RPMI8226 (cell line): ENCODE measurements at places on chromosomes 1 and 21.

DNA sequence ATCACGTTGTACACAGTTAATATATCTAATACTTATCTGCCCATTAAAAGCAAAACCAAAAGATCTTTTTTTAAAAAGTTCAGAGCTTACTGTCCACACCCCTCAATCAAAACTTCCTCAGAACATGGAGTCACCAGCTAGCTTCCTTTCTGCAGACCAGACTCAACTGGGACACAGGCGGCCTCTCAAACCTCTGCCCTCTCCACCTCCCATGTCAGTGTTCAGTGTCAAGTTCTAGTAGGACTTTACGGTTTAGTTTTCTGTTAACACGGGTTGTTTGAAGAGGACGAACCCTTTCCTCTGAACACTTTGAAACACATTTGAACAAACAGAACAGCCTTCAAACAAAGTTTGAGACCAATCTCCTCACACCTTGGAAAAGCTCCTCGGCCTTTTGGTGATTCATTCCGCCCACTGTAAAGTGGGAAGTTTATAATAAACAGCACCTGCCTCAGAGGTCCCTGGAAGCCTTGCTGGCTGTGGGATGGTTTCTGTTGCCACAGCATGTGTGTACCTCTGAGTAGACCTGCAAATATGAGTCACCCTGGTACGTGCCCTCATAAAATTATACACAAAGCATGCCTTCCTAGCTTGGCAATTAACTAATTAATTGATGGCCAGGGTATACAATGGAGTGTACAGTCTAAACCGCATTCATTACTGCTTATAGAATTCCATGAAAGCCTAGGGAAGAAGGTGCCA is 48.4 kb upstream of the SIPA1L2 start:
- no peak for DNase-seq

DNA sequence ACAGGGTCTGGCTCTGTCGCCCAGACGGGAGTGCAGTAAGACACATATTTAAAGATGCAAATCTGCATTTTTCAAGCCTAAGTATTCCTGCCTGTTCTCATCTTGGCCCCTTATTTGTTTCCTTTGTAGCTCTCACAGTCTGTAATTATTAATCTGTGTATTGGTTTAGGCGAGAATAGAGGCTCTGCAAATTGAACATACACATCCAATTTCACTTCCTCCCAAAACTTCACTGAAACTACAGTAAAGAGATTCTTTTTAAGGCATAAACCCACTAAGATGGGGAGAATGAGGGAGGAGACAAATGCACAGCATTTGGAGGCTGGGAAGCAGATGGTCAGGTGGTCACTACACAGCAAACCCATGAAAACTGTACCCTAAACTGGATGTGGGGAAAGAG is 21.0 kb downstream of the HMGN2 start:
- no peak for DNase-seq

- no peak for DNase-seq
Observed at GRCh38 chr1:52249831-52250230, 107.9 kb downstream of the ZFYVE9 start.

DNA sequence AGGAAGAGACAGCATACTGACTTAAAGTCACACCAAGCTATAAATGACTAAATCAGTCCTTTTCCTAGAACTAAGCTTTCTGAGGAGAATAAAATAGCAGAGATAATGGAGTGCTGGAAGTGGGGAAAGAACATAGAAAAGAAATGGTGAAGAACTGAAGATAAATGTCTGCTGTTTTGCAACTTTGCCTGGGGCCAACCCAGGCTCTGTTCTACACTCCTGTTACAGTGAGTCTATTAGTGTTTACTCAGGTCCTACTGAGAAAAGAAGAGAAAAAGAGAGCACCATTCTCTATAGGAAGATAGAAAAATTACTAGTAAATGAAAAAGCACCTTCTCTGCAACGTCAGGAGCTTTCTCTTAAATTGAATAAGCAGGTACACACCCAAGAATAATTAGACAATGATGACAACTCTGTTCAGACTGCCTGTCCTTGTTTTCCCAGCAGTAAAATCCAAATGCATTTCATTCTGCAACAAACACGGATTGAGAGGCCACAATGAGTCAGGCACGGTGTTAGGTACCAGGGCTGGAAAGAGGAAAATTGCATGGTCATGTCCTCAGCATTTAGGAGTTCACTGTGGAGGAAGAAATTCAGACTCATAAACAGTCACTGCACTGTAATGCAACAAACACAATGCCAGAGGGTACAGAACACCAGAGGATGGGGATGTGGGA is 139.4 kb upstream of the CAMK1G start:
- no peak for DNase-seq

DNA sequence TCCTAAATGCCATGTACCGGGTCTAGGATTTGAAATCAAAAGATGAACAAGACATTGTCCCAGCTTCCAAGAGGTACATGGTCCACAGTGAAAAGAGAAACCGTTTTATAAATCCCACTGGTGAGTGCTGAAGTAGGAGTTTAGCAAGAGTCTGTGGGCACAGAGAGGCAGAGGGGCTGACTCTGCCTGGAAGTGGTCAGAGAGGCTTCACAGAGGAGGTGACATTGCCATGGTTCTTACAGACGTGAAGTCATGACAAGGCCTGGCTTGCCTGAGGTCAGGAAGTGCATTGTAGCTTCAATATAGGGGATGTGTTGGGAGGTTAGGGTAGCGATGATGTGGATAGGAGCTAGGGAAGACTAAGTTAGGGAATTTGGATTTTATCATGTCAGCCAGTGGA is 28.4 kb downstream of the MAPKAPK2 start:
- no peak for DNase-seq

DNA sequence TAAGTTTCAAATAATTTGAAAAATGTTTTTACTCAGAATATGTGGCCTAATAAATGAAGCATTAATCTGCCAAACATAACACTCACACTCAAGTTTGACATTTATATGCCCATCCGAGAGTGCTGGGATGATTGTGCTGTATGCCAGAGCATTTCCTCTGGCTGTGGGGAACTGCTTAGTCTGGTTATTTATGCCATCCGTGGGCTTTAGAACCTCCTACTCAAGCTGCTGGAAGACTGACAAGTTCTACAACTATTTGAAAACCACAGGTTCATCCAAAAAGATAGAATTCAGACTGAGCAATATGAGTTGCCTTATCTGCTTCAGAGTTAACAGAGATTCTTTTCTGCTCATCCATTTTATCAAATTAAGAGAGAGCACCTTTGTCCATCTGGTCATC is 25.9 kb downstream of the PCNX2 start:
- DNase-seq, result peak; percentile 14

- no peak for DNase-seq
Observed at GRCh38 chr1:225209153-225209552, 218.7 kb downstream of the LBR start.

GRCh38 chr1:37660664-37661063 is 26.0 kb upstream of the RSPO1 start:
- no peak for DNase-seq

DNA sequence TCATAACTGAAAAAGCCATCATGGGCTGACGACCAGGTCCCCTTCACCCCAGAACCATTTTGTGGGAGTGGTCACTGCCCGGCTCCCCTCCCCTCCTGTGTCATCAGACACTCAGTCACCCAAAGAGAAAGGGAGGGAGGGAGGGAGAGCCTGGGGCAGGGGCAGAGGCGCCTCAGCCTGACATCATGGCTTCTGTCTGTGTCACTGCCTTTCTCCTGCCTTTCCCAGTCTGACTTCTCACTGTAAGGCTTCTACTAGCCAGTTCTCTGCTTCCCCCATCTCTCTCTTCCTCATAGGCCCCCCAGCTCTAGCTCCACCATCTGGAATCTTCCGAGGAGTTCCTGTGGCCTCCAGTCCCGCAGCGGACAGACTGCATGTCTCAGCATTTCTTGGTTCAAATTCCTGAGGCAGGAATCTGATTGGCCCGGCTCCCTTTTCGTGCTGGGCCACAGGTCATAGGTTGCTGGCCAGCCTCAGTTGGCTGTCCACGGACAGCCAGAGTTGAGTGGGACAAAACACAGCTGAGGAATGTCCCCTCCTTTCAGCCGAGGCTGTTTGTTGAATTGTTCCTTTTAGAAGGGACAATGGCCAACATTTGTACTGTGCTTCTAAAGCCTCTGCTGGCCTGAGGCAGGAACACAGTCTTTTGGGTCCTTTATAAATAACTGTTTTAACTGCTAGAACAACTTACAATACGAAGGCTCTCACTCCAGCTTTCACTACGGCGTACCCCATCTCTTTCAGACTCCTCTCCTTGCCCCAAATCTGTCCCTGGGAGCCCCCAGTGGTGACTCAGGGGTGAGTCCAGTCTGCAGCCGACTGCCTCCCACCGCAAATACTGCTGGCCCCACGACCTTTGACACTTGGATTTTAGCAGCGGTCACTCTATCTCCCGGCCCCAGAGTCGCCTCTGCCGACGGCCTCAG is 18.7 kb upstream of the KANK4 start:
- no peak for DNase-seq

DNA sequence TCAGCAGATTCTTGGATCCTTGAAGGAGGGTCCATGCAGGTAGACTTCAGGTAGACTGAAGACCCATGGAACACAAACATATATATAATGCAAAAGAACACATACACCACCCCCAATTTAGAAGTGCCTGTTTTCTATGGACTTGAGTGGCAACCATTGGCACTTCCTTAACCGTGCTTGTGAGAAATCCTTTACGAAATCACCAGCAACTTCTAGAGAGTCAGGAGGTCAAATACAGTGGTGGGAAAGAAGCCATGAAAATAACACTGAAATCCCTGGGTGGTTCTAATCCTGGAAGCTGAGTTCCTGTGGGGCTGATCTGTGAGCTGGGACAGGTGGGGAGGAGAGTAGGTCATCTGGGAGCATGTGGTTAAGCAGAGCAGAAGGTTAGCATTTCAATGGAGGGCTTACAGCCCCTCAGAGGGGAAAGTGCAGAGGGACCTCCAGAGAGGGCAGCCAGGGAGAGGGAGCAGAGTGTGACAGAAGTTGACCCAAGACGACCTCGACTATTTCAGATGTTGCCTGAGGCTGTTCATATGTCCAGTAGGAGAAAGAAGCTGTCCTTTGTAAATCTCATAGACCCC is 13.0 kb upstream of the IL10 start:
- DNase-seq, result no peak

DNA sequence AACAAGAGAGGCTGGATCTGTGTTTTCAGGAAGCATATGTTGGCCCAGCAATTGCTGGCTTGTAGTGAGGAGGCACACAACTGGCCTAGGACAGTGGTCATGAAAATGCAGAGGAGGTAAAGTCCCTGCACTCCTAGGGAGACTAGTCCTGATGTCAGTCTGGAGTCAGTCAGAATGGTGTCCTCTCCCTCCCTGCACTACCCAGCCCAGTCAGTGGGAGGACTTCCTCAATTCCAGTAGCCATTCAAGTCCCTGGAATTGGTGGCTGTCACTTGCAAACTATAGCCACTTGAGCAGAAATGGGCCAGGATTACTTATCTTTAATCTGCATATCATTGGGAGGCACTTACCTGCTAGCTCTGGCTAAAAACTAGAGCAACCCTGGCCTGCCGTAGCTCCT is 18.6 kb downstream of the NDUFS5 start:
- no peak for DNase-seq

DNA sequence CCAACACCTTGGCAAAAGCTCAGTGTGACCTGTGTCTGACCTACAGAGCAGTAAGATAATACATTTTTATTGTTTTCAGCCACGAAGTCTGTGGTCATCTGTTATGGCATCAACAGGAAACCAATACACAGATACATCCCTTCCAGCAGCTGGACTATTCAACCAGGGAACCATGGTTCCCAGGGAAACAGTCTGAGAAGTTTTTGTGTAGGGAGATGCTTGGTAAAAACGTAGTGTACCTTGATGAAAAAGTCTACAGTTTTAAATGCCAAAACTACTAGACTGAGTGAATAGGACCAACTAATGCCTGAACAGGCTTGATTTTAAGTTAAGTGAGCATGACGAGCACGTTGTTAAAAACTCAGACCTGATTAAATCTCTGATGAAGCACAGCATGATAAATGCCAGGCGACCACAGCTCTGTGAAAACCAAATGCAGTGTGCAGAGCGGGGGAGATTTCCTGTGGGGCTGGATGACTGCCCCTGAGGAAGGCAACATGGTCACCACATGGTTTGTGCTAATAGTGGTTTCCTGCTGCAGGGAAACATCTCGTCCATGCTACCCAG is 228.9 kb downstream of the TNR start:
- no peak for DNase-seq

GRCh38 chr1:20830378-20830777 is 43.3 kb upstream of the HP1BP3 start:
- no peak for DNase-seq

- DNase-seq, result no peak
Observed at GRCh38 chr1:8687039-8687438, 130.4 kb downstream of the RERE start.

- DNase-seq, result no peak
Observed at GRCh38 chr1:228095161-228095560, 8.0 kb downstream of the C1orf35 start.

DNA sequence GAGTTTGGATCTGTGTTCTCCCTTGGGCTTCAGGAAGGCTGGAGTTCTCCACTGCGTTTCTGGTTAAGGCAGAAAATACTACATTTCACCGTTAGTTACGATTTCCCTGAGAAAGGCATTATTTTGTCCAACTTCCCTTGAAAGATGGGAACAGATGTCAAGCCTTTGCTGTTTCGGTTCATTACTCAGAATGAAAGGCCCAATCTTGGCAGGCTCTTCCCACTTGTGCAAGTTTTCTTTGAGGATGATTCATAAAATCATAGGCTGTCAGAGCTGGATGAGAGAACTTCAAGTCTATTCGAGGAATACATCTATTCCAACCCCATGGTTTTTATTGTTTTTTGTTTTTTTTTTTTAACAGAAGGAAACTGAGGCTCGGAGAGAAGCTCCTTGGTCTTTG is 205.2 kb downstream of the GRIK3 start:
- DNase-seq, result no peak

- DNase-seq, result peak; percentile 87
Observed at GRCh38 chr1:12619792-12620487, 1.9 kb upstream of the DHRS3 start.

DNA sequence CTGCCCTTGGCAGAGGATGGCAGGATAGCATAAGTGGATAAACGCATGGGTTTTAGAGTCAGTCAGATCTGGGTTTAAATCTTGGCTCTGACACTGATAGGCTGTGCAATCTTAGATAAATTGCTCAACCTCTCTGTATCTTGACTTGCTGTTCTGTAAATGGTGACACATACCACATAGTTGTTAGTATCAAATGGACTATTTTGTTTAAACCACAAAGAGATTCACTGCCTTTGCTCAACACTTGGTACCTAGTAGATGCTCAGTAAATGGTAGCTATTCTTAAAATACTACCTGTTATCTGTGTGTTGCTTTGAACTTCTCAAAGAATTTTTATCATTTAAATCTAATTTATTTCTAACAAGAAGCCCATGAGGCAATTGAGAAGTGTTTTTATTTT is 39.5 kb upstream of the A3GALT2 start:
- DNase-seq, result no peak

DNA sequence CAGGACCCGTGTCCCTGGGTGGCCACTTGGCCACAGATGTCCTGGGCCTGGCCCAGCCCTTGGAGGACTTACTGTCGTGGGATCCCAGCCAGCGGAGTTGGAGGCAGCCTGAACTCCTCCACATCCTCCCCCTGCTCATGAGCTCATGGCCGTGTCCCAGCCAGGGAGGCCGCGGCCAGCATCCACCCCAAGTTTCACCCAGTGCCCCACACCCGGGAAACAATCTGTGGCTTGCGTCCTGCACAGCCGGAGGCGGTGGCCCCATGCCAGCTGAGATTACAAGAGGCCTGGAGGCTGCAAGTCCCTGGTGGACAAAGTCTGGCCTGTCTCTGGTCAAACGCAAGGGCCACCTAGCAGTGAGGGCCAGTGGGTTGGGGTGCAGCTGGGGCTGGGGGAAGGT is 27.5 kb upstream of the TMEM52 start:
- no peak for DNase-seq

GRCh38 chr1:112748396-112748795 is 33.3 kb upstream of the PPM1J start:
- DNase-seq, result no peak
